Hair follicle dermal papilla cell (primary cell): ENCODE measurements at places on chromosomes 6 and 20. TPM values are rescaled to one million over a fixed set of nuclear protein-coding genes. Genes with fewer than 3 reads are reported as not detected.

Gene ALDH5A1
- total RNA-seq = 0.24 and 0.49 TPM in 2 replicates

Gene MOG
- not detected in 2 replicates for total RNA-seq

Gene PNPLA1
- total RNA-seq = not detected in 2 replicates

Gene GGTLC1
- total RNA-seq = not detected in 2 replicates

Gene SNX21
- total RNA-seq = 75.3 and 91.8 TPM in 2 replicates

Gene MPC1
- total RNA-seq = 20.3 and 23.1 TPM in 2 replicates

Gene CFB
- total RNA-seq = 13.5 and 31.3 TPM in 2 replicates

Gene WFDC5
- total RNA-seq = not detected in 2 replicates

Gene OR2H1
- total RNA-seq = not detected in 2 replicates

Gene MRAP2
- total RNA-seq = 0.12 and 0.32 TPM in 2 replicates

Gene CTAGE9
- total RNA-seq = not detected in 2 replicates

Gene WFDC10B
- total RNA-seq = 0.32 TPM in 1 of 2 replicates, not detected in the other

Gene FILIP1
- 0.97 and 2.9 TPM in 2 replicates for total RNA-seq

Gene TRIM31
- total RNA-seq = not detected in 2 replicates

Gene QRSL1
- total RNA-seq = 9.8 and 12.3 TPM in 2 replicates

Gene MED20
- 34.7 and 39.1 TPM in 2 replicates for total RNA-seq

Gene PPP1R14C
- 0.16 TPM in 1 of 2 replicates, not detected in the other for total RNA-seq

Gene FBXO5
- 6.0 and 6.7 TPM in 2 replicates for total RNA-seq

Gene TMEM151B
- total RNA-seq = not detected in 2 replicates

Gene C2
- 2.1 and 3.3 TPM in 2 replicates for total RNA-seq

Gene ZKSCAN3
- 2.6 and 3.1 TPM in 2 replicates for total RNA-seq

Gene HCRTR2
- total RNA-seq = not detected in 2 replicates

Gene TBXT
- not detected in 2 replicates for total RNA-seq

Gene KCNQ5
- 0.49 and 1.5 TPM in 2 replicates for total RNA-seq

Gene OTOR
- not detected in 2 replicates for total RNA-seq

Gene BMP7
- 0.12 and 0.81 TPM in 2 replicates for total RNA-seq

Gene CDYL
- total RNA-seq = 110 and 129 TPM in 2 replicates

Gene TMC2
- not detected in 2 replicates for total RNA-seq

Gene SLC17A2
- total RNA-seq = not detected in 2 replicates

Gene OPRL1
- total RNA-seq = 2.4 and 3.2 TPM in 2 replicates

Gene EYA2
- total RNA-seq = 1.5 and 2.6 TPM in 2 replicates

Gene CYP24A1
- total RNA-seq = not detected in 2 replicates

Gene CRISP3
- not detected in 2 replicates for total RNA-seq

Gene OR2B3
- not detected in 2 replicates for total RNA-seq

Gene ESR1
- total RNA-seq = 4.0 and 4.1 TPM in 2 replicates

Gene WFDC12
- total RNA-seq = not detected in 2 replicates

Gene ZNF311
- total RNA-seq = 1.2 and 1.6 TPM in 2 replicates

Gene RPS10
- total RNA-seq = 1,414 and 1,516 TPM in 2 replicates

Gene POU5F1
- 0.61 TPM in 1 of 2 replicates, not detected in the other for total RNA-seq

Gene SAPCD1
- 0.61 TPM in 1 of 2 replicates, not detected in the other for total RNA-seq

Gene BFSP1
- 1.5 and 2.3 TPM in 2 replicates for total RNA-seq
